Esophagus squamous epithelium (tissue), 5 donors: ENCODE measurements at places on chromosomes 3 and 15.

GRCh38 chr3:12451481-12451880 is 32.8 kb upstream of the TSEN2 start:
- DNase-seq: no peak

GRCh38 chr3:181687731-181688130 is 24.0 kb upstream of the SOX2 start:
- no peak for DNase-seq

DNA sequence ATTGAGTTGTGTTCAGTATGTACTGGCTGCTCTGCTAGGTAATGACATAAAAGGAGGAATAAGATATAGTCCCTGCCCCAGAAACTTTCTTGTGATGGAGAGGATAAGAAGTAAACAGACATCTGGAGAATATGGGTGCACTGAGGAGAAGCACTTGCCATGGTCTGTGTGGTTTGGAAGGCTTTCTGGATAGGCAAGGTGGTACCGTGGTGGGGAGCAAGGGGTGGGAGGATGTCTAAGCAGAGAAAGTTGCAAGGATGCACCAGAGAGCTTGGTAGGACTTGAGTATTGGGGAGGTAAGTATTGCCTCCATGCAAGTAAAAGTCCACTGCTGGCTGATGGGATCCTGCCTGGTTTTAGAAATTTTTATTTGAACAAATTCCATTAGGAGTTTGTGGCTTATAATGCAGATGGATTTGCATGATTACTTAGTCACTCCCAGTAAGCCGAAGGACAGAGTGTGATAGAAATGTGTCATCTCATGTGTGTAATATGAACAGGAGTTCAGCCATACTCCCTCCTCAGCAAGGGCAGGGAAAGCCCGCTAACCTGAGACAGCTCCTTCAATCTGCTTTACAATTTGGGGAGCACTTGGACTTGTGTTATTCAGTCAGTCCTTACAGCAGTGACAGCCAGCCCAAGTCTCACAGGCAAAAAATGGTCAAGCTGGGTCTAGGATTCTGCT is 53.6 kb downstream of the CLSTN2 start:
- DNase-seq: no peak

DNA sequence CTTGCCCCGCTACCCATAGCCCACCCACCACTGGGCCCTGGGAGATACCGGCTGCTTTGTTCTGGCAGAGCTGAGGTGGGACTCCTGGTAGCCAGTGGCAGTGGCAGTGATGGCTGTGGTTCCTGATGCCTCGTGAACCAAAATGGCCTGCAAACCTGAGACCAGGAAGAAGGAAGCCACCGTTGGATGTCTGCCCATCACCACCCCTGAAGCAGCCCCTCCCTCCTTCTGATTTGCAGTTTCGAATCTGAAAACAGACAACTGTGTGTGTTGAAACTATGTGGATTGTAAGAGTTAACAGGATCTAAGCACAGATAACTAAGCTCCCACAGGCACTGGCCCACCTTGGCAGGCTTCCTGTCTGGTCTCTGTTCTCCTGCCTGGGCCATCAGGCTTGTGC is 66.6 kb downstream of the NUP210 start:
- DNase-seq: no peak

DNA sequence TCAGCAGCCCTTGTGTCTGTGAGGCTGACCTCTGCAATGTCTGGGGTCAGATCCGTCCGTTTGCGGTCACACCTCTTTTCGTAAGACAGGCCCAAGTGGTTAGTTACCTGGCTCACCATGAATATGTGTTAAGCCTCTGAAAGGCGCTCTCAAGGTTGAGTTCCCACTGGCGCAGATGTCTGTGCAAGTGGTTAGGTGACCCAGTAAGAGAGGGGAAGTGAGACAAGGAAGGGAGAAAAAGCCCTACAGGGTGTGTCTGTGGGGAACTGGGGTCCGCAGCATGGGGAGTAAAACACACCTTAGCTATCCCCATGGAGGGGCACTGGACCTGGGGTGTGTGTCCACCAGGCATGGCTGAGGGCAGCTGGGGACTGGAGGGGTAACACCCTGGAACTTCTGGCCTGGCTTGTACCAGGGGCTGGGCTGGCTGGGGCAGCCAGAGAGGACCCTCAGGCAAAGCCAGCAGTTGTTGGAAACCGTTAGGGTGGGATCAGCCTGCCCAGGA is 391.6 kb upstream of the PROK2 start:
- DNase-seq: no peak

DNA sequence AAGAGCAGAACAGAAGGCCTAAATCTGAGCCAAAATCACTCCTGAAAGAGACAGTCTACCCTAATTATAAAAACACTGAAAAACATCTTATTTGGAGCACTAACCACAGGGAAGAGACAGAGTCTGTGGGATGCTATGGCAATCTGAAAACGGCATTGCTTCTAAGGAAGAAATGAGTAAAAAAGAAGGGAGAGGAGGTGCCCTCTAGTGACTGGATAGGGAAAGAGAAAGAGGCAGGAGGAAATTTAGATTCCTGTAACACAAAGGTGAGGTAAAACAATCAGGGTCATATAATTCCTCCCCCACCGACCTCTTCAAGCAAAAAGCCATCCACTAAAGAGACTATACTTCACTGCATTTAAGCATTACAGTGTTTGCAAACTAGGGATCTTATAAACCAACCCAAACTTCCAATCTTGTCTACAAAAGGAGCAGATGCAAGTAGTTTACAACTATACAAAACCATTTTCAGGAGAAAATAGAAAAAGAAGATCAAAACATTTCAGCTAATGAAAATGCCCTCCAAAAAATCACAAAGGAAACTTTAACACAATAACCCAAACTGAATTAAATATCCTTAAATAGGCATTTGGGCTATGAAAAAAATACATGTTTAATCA is 32.6 kb downstream of the HACD2 start:
- no peak for DNase-seq

DNA sequence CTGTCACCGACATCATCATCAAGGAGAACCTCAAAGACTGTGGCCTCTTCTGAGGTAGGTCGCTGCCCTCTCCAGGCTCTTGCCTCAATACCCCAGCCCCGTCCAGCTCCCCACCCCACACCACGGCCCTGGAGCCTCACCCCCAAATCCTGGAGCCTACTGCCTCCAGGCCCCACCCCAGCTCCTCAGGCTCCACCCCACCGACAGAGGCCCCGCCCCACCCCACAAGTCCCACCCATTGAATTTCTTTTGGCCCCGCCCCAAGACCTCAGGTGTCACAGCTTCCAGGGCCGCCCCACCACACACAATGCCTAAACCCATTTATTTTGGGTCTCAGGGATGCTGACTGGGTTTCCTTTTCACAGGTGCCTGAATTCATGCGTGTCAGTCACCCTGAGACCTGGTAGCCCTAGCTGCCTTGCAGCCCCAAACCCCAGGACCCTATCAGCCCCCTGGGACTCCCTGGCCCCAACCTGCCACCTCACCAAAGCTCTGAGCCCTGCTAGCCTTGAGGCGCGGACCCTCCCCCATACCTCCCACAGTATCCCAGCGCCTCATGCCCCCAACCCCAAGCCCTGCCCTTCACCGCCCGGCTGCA is 3.6 kb downstream of the GNAT1 start:
- no peak for DNase-seq

DNA sequence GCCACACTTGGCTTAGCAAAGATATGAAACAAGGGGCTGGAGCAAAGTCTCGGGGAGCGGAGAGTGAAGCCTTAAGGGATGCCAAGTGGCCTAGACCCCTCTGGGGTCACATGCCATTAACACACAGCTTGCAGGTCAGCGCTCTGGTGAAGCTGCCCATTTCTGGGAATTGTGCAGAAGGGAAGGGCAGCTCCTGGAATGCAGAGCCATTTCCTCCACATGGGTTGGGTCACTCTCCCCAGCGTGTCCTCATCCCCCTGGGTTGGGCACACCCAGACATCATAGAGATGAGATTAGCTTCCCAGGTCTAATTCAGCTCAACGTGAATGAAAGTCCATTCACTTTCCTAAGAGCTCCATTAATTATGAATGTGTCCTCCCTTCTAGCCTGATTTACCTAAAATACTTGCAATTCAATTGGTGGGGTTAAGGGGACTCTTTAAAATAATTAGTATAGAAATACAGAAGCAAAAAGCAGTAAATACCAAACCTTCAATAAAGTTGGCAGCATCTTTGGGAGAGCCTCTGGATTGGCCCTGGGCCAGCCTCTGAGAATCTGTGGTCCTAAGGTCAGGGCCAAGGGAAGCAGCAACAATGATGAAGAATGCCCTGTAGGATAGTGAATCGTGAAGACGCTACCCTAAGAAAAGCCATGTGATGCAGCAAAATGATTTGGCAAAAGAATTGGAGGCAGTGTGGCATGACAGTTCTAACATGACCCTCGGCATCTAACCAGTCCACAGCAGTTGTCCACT is 17.8 kb downstream of the MRAS start:
- DNase-seq: no peak

GRCh38 chr15:41238100-41238499 is 7.0 kb downstream of the CHP1 start:
- no peak for DNase-seq

GRCh38 chr3:37630441-37630840 is 231.2 kb upstream of the CTDSPL start:
- DNase-seq: no peak

DNA sequence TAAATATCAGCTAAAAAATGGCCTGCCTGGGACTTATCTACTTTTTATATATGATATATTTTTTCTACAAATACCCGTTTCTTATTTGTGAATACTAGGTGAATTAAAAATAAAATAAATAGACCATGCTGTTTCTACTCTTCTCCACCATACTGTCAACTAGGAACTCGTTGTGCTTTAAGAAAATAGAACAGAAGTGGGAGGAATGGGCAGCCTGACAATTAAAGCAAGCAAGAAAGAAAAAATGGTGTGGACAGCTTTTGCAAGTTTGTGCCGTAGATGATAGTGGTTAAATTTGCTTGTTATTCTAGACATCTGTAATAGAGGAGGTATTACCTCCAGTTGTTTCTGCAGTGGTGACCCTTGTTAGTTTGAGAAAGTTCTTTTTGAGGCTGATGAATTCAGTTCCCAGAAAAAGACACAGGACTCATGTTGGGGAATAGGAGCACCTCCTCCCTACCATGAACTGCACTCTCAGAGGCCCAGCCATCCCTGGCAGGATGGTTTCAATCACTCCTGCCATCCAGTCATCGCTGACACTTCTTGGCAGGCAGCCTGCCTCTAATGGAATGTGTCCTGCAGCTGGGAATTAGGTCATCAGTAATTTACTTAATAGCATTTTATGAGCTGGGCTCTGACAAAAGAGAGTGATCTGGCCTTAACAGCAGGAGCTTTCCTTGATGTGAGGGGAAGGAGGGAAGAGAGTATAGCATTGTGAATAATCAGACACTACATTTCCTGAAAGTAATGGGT is 105.0 kb upstream of the GAP43 start:
- DNase-seq: no peak

GRCh38 chr3:24128199-24129005 is 183.3 kb downstream of the NR1D2 start:
- DNase-seq: no peak

DNA sequence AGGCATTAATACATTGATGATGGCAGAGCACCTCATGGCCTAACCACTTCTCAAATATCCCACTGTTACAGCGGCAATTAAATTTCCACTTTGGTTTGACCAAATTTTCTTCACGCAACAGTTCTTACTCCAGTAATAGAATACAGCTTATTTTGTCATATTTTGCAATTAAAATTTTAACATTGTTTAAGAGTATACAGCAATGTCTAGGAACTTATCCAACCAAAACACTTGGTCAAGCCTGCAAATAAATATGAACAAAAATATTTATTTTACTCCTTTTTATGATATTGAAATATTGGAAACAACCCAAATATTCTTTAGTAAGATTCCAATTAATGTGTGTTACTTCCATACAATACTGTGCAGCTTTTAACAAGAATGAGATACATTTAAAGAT is 45.3 kb upstream of the C3orf80 start:
- no peak for DNase-seq

- no peak for DNase-seq
These were observed 12.0 kb downstream of the BSN start for GRCh38 chr3:49566312-49566711.

GRCh38 chr3:185797108-185797881 is 27.5 kb downstream of the IGF2BP2 start:
- no peak for DNase-seq

DNA sequence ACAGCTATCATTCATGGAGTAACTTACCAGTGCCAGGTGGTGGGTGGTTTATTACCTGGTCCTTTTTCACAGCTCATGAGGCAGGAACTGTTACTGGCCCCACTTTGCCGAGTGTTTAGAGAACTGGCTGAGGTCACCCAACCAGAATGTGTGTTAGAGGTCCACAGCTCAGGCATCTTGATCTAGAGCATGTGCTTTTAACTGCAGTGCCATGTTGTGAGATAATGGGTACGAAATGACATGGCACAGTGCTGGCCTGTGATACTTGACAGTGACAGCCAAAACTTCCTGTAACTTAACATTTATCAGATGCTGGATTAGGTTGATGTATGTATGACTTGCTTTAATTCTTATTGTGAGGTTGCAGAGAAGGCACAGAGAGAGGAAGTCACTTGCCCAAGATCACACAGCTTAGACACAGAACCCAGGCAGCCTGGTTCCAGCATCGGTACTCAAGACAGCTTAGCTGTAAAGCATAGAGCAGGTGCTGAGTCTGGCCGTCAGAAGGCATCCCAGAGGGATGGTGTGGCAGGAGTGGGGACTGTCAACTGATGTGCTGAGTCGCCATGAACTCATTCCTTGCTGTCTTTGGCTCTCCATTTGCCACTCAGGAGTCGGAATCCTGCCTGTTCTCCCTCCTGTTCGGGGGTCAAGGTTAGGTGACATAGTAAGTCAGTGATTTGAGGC is 9.6 kb downstream of the MCM2 start:
- DNase-seq: no peak

- no peak for DNase-seq
These were observed 718.7 kb upstream of the CBLB start for GRCh38 chr3:106587551-106587950.

DNA sequence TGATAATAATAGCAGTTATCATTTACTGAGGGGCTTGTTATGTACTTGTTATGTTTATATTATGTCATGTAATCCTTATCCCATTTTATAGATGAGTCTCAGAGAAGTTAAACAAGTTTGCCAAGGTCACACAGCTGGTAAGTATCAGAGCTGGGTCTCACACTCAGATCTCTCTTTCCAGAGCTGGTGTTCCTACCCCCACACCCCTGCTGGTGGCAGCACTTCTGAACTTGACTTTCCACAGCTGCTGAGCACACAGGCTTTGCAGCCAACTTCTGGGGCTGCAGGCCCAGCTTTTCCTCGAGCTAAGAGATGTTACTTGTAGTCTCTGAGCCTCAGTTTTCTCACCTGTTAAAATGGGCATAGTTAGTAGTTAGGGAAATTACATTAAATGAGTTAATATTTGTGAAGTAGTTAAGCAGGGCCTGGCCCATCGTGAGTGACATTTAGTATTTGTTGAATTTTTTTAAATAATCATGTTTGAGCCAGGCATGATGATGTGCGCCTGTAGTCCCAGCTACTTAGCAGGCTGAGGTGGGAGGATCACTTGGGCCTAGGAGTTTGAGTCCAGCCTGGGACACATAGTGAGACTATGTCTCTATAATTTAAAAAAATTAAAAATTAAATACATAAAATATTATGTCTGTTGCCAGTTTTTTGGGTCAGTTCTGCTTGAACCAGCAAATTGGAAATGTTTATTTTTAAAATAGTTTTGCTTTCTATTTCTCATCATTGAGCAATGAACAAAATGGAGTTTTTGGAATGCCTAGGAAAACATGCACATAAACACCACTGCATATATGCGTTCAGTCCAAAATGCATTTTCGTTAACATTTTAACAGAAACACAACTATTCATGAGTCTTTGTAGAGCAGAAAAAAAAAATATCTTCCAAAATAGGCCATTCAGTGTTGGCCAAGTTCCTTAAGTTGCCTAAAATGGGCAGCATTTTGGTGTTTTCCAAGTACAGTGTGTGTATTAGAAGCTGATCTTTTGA is 87.3 kb downstream of the SMAD6 start:
- no peak for DNase-seq
